Right ventricle myocardium superior (tissue), 1 donor: ENCODE measurements at places on chromosomes 13 and 19.
A peak's percentile ranks its signal among the peaks of the same experiment; 100 is the strongest.

DNA sequence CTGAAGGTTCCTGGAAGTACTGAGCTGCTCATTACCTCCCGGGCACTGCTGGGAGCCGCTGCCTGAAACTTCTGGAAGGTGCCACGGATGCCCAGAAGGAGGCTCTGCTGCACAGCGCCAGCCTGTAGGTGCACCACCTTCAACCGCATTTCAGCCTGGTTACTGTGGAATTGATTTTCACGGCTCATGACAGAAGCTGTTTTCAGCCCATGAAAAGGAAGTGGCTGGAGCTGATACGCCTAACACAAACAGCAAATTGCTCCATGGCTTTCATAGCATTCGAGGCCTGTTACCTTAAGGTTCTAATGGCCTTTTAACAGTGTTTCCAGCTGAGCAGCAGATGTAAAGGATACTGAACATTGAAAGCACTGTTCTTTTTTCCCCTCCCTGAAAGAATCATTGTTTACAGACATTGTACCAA lies 22.0 kb downstream of the GPC6 start:
- no peak for DNase-seq

DNA sequence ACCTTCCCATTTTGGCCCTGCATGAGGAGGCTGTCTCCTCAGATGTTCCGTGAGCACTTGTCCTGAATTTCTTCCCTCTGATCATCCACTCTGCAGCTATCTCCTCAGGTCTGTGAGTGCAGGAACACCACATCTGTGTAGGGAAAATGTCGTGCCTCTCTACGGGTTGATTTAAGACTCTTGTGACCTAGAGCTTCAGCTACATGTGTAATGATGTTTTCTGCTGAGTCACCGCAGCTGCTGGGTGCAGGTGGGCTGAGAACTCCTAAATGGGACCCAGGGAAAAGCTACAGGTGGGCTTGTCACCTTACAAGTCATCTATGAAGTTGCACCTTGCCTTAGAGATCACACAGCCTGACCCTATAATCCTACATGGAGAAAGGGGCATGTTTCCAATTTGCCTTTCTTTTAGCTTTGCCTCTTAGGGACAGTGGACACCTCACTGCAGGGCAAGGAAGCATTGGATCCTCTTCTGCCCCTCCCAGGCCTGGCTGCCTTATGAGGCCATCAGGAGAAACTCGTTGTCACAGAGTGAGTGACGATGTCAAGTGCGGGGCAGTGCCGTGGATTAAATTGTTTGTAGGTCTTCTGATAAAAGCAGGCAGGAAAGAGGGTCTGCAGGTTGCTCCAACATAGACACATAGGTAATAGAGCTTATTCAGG lies 122.3 kb downstream of the DNAJC15 start:
- no peak for DNase-seq

DNA sequence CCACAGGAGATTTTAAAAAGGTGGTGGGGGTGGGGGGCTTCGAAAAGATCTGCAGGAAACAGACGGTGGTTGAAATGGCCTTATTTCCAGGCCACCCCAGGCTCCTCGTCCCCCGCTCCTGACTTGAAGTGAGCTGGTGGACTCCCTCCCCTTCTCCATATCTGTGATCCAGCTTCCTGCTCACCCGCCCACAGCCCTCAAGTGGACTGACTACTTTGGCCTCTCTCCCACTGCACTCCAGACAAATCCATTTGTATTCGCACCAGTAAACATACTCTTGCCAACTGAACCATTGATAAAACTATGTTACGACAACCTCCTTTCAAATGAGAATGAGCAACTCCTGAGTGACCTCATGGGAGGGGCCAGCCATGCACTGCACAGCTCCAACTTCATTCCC lies 259.5 kb downstream of the COL4A1 start:
- peak; percentile 82 for DNase-seq

- no peak for DNase-seq
These were observed 227.8 kb upstream of the MIR17HG start for GRCh38 chr13:91119643-91120042.

- DNase-seq: no peak
These were observed 242.1 kb downstream of the FGF9 start for GRCh38 chr13:21913010-21913409.

- no peak for DNase-seq
These were observed 630.0 kb upstream of the MIR17HG start for GRCh38 chr13:90717451-90717936.

GRCh38 chr13:40143106-40143505 lies 487.6 kb downstream of the COG6 start:
- no peak for DNase-seq

- DNase-seq: no peak
These were observed 63.9 kb downstream of the STK24 start for GRCh38 chr13:98512774-98513665.

DNA sequence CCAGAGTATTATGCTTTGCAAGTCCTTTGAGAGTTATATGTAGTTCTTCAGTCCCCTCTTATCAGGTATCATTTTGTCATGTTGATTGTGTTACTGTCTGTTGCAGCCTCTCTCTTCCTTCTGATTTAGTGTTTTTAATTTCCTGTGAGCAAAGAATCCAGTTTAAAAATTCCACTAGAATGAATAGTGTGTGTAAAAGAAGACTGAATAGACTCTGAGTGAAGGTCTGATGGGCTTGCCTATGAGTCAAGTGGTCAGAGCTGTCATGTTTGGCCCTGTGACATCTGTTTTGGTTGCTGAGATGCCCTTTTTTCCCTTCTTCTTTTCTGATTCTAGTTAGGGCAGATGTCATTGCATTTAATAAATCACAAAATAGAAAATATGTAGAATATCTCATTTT lies 23.3 kb upstream of the KCTD4 start:
- no peak for DNase-seq

GRCh38 chr13:111909501-111909900 lies 157.4 kb upstream of the SOX1 start:
- no peak for DNase-seq

GRCh38 chr13:86174622-86175021 lies 375.4 kb upstream of the SLITRK6 start:
- no peak for DNase-seq

- no peak for DNase-seq
These were observed 825 bp upstream of the YIF1B start for GRCh38 chr19:38316477-38317067.

- DNase-seq: no peak
These were observed 109.5 kb upstream of the MIR17HG start for GRCh38 chr13:91238036-91238435.

GRCh38 chr19:2035590-2035991 lies 15.5 kb downstream of the MKNK2 start:
- DNase-seq: peak; percentile 38

GRCh38 chr13:67854990-67855389 lies 624.9 kb upstream of the PCDH9 start:
- DNase-seq: no peak

DNA sequence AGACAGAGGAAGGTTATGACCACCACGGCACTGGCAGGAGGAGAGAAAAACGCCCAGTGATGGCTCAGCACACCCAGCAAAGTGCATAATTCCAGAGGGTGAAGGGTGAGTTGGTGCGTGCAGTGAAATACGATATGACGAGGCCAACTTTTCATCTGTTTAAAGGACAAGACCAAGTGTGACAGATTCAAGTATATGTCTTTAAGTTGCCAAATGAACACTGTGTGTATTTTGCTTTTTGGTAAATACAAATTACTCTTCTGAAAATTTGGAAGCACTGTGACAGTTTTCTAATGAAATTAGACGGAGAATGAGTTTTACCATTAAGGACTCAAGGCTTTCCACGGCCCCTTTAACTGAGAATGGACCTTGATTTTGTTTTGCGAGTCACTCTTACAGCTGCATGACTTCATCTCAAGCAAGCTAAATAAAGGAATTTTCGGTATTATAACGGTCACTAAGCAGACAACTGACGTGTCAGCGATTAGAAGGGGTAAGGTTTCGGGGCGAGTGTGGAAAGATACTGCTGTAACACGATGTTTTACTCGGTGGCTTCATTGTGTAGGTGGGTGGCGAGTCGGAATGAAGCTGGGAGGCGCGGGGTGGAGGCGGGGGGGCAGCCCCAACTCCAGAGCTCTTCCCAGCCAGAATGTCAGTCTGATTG lies 22.8 kb downstream of the COL4A2 start:
- no peak for DNase-seq

- no peak for DNase-seq
These were observed 27.7 kb downstream of the GADD45B start for GRCh38 chr19:2503521-2504109.

- DNase-seq: no peak
These were observed 271.4 kb downstream of the NALCN start for GRCh38 chr13:101144808-101145419.

DNA sequence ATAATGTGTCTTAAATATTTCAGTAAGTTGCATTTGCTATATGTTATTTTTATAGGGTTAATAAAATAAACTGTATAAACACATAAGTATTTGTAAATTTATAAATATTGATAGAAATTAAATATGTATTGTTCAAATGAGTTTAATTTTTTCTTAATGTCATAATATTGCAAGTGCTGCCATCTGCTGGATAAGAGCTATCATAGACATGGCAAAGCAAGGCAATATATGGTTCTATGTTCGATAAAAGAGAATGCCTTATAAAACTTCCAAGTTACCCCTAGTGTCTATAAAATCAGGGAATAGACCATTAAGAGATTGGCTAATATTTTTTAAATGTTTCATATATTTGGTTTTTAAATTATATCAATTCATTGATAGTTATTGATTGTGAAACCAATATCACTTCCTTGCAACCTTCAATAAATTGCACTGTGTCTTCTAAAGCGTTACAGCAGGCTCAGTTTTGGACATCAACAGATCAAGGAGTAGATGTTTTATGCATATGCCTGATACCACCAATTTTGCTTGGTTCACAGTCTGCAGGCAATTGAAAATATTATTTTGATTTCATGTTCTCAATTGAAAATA lies 29.0 kb upstream of the SLITRK6 start:
- no peak for DNase-seq

DNA sequence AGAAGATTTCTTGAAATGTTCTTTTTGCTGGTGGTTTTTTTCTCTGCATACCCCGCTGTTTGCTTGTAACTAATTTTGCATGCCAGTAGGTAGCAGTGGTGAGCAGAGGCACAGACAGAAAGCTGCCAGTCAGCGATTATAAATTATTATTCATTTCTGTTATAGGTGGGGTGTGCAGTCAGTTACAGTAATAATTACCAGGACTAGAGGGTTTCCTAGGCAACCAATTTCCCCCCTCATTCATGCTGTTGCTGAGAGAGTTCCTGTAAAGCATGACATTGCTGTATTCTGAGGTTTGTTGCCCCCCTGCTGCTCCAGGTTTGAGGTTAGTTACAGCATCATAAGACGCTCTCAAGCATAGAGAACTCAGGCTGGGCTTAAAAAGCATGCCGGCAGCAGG lies 104.5 kb downstream of the URI1 start:
- no peak for DNase-seq

DNA sequence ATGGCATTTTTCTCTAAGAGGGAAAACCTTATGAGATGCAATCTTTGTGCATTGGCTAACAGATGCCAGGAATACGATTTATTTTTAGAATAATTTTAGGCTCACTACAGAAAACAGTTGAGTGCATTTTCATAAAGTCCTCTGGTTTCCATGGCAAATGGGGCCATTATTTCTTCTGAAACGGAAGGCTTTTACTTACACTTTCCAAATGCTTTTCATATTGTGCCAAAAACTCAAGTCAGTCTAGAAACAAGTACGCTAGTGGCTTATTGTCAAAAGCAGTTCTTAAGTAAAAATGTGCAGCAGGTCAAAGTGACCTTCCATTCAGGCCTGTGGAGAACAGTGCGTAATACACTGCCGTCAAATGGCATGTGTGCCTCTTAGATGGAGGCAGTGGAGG lies 628.7 kb downstream of the EFNB2 start:
- no peak for DNase-seq
